ENCODE measurements at places on chromosomes 6 and 20.

GRCh38 chr20:31967830-31968249 lies at the start of gene XKR7:
Gene XKR7, plus strand, starts transcription at chr20:31968151. Its CDS starts 25 bp downstream, at chr20:31968176.
- no peak for DNase-seq

GRCh38 chr6:35318196-35319171 lies 20.9 kb downstream of the DEF6 start:
- peak; percentile 97 for DNase-seq

GRCh38 chr6:92810913-92811312 lies 608.4 kb downstream of the EPHA7 start:
- DNase-seq: no peak

GRCh38 chr20:45964006-45964400 lies 8.0 kb downstream of the ZNF335 start:
- no peak for DNase-seq

DNA sequence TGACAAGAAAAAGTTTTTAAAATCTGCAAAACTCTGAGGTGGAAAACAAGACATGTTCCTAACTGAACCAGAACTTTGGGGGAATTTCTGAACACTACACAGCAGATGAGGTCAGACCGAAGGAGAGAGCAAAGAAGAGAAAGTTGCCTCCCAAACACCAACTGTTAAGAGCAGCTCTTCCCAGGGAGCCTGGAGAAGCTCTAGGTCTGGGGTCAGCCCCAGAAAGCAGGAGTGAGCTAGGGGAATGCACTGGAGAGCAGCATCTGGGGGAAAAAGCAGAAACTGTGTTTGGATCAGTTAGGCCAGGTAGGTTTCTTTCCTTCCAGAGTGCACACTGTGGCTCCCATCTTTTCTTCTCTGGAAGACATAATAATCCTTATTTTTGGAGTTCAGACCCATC lies 41.3 kb downstream of the FKBP5 start:
- no peak for DNase-seq

Data from type B pancreatic cell (in vitro differentiated cells).